Activated CD4-positive, CD25-positive, alpha-beta regulatory T cell (primary cell): ENCODE measurements at places on chromosomes 4 and X.

DNA sequence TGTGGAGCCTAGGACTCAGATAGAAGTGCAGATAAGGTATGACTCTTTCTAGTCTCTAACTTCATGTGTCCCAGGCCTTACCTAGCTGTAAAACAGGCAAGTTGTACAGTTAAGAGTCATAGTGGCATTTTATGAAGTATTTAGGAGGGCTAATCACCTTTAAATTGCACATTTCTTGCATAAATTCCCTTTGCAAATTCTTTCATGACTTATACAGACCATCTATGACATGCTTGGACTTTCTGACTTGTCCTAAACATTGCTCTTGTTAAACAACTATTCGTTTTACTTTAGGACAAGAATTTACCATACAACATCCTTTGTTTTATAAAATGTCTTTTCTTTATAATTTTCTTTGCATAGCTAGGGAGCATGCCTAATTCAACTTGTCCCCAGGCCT lies 7.8 kb upstream of the RRAGB start:
- no peak for DNase-seq

GRCh38 chr4:105624530-105624929 lies 72.1 kb downstream of the ARHGEF38 start:
- no peak for DNase-seq

DNA sequence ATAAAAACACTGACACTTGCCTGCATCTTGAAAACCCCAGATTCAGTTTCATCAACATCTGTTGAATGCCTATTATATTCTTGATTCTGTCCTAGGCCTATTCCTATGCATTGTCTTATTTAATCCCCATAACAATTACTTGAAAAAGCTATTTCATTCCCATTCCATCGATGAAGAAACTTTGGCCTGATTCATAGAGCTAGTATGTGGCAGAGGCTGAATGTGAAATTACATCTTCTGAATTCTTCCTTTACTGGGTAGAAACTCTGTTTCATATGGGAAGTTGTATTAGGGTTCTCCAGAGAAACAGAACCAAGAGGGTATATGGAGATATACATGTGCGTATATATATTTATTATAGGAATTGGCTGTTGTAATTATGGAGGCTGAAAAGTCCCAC lies 35.0 kb upstream of the SLC4A4 start:
- no peak for DNase-seq

- DNase-seq = no peak
These were observed 67.1 kb downstream of the USP38 start for GRCh38 chr4:143251779-143252178.

DNA sequence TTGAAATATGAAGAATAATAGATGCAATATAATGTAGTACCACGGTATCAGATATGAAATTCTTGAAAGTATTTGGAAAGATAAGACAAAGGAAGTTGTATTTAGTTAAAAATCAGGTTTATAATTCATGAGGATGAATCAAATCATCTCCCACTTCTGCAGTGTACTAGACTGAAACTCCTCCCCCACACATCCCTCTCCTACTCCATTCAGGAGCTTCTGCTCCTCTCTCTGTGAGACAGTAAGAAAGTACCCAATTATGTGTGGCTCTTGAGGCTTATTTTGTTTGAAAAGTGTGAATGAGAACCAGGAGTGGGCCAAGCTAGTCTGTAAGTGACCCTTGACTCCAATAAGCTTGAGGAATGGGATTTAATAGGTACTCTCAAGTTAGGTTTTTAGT lies 9.5 kb downstream of the SLAIN2 start:
- no peak for DNase-seq

DNA sequence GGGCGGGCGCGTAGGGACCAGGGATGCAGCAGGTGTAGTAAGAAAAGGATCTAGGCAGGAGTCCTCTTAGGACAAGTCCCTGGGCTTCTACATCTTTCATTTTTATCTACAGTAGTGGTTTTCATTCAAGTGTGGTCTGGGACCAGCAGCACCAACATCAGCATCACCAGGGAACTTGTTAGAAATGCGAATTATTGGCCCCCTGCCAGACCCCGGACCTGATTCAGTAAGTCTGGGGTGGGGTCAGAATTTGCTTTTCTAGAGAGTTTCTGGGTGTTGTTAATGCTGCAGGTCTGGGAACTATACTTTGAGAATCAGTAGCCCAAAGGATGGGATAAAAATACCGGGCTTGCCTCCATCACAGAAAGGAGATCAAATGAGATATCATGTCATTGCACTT lies 1.3 kb upstream of the PCYT1B start:
- no peak for DNase-seq

DNA sequence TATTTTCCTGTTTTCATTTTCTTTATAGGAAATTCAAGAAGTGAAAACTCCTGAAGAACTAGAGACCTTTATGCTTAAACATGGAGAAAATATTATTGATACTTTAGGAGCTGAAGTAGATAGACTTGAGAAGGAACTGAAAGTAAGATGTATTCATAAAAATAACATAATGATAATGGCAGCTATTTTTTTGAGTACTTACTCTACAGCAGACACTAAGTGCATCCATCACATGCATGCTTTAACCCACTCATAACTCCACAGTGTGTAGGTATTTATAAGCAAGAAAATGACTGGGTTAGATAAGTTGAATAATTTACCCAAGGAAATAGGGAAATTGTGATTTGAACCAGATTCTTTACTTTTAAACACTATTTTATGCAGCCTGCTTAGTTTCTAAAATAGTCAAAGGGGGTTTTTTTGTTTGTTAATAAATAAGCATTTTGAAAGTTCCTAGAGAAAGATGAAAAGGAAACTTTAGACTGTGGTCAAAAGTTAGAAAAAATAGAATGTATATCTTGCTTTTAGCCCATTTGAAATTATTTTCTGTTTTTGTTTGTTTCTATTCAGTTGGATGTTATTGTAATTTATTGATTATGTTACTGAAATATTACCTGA lies 74.2 kb downstream of the BEND4 start:
- no peak for DNase-seq

DNA sequence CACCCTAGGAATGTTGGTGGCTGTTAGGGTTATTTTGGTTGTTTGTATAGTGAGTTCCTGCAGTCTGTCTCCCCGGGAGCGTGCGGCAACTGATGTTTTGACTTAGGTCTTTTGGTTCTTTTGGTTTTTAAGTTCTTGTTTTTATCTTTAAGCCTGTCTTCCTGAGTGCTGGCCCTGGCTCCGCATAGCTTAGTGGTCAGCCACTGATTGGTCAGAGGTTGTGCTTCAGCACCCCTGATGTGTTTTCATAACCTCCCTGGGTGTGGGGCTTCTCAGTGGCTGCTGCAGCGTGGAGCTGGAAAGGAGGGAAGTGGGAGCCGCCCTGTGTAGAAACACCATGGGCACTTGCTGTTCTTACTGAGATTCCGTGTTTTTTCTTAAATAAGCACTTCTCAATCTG lies 5.1 kb downstream of the PIGG start:
- no peak for DNase-seq

- no peak for DNase-seq
These were observed 402.2 kb downstream of the AFF2 start for GRCh38 chrX:148902581-148902980.

DNA sequence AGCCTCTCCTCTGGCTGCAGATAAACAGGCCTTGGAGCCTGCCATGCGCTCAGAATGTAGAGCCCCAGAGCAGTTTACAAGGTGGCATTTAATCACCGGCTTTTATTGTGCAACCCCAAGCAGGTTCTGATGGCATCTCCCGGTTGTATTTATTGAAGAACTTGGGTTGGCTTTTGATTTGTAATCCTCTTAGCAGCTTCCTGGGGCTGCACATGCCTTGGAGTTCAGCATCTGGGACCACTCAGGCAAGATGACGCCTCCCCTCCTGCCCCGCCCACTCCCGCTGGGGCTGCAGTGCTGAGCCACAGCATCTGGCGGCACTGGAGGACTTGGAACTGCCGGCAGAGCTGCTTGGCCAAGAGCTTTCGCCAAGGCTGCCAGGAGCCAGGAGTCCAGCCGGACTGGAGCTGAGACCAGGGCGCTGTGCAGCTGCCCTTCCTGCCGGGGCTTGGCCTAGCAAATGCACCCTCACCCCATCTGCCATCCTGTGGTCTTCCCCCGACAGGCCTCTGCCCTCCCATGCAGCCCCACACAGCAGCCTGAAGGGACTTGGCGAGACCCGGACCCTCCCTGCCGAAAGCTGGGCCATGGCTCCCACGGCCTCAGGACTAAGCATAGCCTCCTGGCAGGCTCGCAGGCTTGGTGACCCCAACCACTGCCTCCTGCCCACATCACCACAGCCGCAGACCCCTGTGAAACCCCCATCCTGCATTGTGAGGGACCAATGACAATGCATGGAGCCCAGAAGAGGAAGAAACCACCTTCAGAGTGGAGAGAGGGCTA lies 5.4 kb downstream of the HTRA3 start:
- DNase-seq = no peak

- DNase-seq = no peak
These were observed 459.9 kb upstream of the BOD1L1 start for GRCh38 chr4:14087459-14087858.

DNA sequence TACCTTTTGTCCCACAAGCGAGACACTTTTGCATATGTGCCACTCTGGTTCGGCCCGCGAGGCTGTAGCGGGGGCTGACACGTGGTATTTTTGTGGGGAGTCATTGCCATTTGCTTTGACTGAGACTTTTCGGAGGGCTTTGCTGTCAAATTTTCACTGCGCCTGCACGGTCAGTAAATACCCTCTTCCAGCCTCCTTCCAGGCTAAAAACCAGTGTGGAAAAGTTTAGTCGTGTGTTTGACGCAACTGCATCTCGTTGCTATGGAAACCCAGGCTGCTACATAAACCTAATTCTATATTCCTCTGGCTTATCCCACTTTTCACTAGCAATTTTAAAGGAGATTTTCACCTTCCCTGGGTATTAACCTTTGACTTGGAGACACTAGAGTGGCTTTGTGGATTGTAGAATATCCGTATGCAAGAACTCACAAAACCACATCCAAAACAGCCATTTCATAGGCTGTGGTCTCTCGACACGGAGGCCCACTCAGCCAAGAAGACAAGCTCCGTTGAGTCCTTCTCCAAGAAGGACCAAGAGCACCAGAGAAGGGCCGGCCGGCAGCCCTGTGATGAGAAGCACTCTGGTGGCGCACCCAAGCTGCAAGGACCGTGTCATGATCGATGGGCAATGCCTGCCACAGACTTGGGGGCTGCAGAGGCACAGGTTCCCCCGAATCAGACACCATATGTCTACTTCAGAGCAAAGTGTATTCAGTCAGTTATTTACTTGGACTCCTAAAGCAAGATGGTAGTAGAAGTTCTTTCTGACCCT lies 38.4 kb upstream of the ENPP6 start:
- no peak for DNase-seq

GRCh38 chr4:122453384-122453995 lies 3.0 kb downstream of the IL2 start:
- DNase-seq = no peak

DNA sequence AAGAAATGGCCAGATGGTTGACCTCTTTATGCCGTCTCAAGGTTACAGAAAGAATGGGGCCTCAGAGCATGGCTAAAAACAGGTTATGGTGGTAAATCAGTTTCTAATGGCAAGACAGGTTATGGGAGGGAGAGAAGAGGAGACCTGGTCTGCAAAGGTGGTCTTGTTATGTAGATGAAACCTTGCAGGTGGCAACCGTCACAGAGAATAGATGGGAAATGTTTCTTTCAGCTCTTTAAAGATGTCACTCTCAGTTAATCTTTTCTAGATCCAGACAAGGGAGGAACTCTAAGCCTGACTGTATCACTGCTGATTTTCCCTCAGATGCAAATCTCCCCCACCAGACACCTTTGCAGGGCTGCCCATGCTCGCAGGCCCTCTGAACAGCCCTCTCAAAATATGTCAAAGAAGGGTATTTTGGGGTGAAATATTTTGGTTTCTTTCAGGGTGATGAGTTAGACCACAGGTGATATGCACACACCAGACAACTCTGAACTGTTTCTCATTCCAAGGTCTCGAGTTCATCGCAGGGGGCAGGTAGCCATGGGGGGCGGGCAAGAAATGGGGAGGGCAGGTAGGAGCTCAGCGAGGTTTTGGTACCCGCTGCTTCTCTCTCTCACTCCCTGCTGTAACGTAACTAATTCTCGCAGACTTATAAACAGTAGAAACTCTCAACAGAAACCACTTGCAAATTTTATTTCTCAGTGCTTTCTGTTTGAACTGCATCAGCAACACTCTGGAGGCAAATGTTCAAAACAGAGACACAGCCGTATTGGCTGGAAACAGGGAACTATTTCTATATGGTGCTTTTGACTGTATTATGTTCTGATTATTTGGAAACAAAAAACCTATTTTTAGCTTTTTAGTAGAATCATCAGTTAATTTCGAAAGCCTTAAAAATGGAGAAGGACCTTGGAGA lies 32.4 kb downstream of the CASP3 start:
- DNase-seq = no peak

GRCh38 chrX:114058988-114059418 lies 524.9 kb upstream of the HTR2C start:
- no peak for DNase-seq

GRCh38 chr4:136687118-136687517 lies 845.2 kb downstream of the PCDH18 start:
- DNase-seq = no peak

- no peak for DNase-seq
These were observed 119.7 kb downstream of the TEX13C start for GRCh38 chrX:125439194-125439849.

- no peak for DNase-seq
These were observed 101.8 kb downstream of the ANXA5 start for GRCh38 chr4:121594796-121595526.

DNA sequence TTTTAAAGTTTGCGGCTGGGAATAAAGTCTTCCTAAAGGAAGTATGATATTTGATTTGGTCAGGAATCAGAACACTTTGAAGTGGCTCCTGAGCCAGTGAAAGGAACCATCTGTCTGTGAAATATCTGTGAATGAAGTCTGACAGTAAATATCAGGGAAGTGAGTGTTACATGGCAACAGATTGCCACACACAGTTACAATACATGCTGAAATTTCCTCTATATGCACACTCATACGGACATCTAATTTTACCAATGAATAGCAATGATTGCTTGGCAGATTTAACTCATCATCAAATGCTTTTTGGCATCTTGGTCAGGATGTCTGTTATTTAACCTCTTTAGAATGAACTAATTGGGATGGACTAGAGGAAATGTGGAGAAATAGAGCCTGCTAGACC lies 1023.8 kb downstream of the FAT4 start:
- DNase-seq = no peak

GRCh38 chr4:184097241-184097605 lies 120.5 kb downstream of the ENPP6 start:
- no peak for DNase-seq

DNA sequence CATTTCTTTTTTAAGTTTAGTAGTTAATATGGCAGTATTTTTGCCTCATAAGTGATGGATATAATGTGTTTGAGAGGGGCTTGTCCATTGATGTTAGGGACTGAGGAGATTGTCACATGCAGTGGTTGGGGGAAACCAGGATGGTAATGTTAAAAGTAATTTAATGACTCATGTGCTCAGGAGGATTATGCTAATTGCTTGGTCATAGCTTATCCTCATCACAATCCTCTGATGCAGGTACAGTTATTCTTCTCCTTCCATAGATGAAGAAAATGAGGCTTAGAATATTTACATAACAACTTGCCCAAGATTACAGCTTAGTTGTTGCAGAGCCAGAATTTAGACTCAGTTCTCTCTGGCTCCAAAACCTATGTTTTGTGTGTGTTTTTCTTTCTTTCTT lies 94.4 kb upstream of the SCML1 start:
- no peak for DNase-seq

GRCh38 chrX:53704294-53704693 lies 17.8 kb upstream of the HUWE1 start:
- DNase-seq = no peak

GRCh38 chr4:98481167-98481566 lies 177.2 kb downstream of the TSPAN5 start:
- DNase-seq = no peak

- DNase-seq = no peak
These were observed 177.3 kb downstream of the GRIA3 start for GRCh38 chrX:123361371-123361770.

- no peak for DNase-seq
These were observed 2.1 kb upstream of the AVPR2 start for GRCh38 chrX:153902385-153902784.
